KBM-7 (cell line): ENCODE measurements at places on chromosomes 2 and 18.

GRCh38 chr18:29259838-29260237, 1082.9 kb upstream of the CDH2 start:
- no peak for DNase-seq

- DNase-seq: no peak
Measured at GRCh38 chr2:105364436-105365139, 27.2 kb downstream of the C2orf49 start.

DNA sequence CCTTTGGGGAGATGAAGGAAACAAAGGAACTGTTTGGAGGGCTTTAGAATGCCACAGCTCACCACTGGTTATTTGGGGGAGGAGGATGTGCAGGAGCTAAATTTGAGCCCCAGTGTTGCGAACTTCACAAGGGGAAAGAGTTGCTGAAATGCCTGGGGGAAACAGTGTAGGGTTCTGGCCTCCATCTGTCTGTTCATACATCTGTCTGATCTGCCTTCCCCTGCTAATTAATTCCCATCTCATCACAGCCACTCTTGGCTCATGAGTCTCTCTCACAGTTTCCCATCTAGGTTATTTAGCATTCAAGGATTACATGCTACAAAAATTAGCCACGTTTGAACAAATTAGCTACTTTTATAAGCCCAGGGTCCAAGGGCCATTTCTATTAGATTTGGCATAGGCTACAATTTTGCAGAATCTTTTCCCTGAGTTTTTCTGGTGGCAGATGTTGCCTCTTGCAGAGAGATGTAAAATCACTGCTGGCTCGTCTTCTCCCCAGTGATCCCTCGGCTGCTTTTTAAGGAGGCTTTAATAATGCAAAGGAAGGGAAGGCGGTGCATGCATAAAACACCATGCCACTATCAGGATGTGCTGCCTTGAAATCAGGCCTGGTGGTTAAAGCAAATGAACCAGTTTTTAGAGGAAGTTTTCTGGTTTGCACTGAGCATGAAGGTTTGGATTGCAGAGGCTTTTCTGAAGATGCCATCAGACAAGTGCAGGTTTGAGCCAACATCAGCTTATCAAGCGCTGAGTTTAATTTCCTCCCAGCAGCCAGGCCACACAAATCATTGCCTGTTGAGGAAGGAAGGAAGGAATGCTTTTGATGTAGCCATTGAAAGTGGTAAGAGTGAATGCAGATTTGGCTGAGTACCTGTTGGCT, 35.0 kb downstream of the ADD2 start:
- DNase-seq: no peak

- DNase-seq: no peak
Measured at GRCh38 chr2:170277951-170278350, 100.0 kb downstream of the MYO3B start.

DNA sequence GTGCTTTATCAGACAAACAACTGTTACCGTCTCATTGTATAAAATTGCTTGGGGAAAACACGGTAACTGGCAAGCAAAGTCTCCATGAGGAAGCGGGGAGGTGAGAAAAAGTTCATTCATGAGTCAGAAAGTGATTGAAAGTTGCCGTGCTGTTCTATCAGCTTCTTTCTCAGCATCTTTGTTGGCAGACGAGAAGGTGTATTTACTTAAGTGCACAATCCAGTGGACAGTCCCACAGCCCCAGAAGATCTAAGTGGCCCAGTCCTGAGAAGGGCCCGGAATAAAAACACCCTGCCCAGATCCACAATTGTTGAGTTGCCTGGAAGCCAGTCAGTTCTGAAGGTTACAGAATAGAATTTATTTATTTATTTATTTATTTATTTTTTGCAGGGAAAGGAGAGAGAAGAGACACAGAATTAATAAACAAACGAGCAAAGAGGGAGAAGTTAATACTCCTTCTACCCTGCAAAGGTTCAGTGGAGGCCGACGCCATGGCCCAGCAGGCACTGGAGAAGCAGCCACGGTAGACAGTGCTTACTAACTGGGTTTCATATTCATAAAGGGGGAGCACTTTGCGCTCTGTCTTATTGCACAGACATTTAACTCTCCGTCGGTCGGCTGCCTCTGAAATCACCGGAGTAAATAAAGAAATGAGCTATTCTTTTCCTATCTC, 676.0 kb upstream of the SALL3 start:
- DNase-seq: no peak

DNA sequence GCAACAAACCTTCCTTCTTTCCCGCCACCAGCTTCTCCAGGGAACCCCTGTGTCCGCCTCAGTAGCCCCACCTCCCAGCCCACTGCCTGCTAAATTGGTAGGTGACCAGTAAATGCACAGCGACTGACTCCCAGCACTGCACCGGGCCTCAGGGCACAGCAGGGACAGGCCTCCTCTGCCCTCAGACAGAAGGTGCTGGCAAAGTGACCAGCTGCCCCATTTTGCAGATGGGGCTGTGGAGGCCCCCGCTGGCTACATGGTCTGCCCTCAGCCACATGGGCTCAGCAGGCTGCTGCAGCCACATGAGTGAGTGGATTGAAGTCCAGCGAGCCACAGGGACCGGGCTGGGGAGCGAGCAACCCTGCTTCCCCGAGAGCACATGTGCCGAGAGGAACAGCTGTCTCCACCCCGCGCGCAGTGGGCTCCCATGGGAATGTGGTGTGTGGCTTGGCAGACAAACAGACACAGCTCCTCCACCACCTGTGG, 7.8 kb upstream of the NPPC start:
- DNase-seq: no peak

GRCh38 chr18:51522338-51522737, 324.9 kb upstream of the MEX3C start:
- DNase-seq: no peak

DNA sequence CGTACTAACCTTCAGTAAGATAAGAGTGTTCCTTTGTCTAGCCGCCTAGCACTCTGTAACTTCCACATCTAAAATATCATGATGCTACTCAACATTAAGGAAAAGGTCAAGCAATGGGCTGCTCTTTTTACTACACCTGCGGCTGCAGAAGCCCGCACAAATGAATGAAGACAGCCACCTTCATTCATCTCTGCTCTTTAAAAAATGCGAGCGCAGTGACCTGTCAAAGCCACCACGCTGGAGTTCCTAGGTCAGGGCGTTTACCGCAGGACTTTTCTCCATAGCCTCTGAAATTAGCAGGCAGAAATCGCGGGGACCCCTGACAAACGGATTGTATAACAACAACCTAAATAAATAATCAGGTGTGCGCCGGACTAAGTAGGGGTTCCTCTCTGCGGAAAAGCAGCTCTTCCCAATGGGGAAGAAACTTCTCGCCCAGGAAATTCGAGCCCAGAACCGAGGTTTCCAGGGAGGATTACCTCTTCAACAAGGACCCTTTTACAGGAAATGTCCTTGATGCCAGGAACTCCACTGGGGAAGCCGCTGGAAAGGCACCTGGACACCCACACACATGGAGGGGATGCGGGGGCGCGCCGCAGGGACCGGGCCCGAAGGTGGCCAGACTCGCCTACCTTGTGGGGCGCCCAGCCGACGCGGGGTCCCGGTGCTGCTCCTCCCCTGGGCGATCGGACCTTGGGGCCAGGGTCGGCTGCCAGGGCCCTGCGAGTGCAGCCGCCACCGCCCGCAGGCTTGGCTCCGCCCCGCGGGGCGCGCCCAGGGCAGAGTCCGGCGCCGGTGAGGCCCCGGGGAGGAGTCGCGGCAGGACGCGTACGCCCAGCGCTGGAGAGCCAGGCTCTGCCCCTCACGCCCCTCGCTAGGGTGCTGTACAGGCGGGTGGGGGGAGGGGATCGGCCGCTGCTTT, at the start of gene CCDC68:
TSS of gene CCDC68 (minus strand) at position 758 of the 922 bp plus-strand sequence. CDS start 16,670 bp downstream, outside the sequence.
- DNase-seq: no peak
